Cardiac muscle cell (in vitro differentiated cells and primary cell): ENCODE measurements at places on chromosomes 7 and 10.
A peak's percentile ranks its signal among the peaks of the same experiment; 100 is the strongest.

- peak; percentile 64 for DNase-seq
Measured at GRCh38 chr10:131901181-131901829, 497 bp downstream of the PPP2R2D start.

GRCh38 chr10:108434559-108435252 lies 1270.2 kb upstream of the SORCS1 start:
- no peak for DNase-seq

DNA sequence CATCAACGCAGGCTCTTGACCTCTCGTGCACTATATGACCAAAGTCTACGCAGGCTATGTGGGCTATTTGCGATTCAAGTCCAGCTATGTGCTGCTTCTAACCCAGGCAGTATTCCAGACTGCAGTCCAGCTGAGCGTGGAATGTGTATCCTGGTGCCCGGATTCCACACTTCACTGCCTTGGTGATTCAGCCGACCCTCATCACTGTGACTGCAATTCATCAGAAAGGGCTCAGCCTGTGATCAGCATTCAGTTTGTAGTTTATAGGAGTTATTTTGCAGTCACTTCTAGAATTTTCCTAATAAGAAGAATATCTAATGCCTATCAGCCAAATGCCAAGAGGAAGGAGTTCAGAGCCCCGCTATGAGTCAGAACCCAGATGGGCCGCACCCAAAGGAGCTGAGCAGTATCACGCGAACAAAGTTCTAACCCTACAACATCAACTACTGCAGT lies 119.8 kb upstream of the LANCL2 start:
- peak; percentile 43 for DNase-seq

DNA sequence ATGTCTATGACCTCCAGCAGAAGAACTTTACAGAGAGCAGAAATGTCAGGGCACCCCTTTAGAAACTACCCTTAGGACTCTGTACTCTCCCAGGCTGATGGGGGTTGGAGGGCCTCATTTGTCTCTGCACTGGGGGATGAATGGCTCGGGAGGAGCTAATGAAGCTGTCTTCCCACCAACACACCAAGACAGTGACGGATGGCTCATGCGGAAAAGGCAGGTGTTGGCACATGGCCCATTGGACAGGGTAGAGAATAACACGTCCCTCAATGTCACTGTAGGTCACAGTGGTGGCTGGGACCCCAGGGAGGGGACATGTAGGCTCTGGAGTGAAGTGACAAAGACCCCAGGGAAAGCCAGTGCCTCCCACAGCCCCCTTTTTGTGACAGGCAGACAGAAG lies 64.0 kb upstream of the PCBD1 start:
- DNase-seq: no peak

DNA sequence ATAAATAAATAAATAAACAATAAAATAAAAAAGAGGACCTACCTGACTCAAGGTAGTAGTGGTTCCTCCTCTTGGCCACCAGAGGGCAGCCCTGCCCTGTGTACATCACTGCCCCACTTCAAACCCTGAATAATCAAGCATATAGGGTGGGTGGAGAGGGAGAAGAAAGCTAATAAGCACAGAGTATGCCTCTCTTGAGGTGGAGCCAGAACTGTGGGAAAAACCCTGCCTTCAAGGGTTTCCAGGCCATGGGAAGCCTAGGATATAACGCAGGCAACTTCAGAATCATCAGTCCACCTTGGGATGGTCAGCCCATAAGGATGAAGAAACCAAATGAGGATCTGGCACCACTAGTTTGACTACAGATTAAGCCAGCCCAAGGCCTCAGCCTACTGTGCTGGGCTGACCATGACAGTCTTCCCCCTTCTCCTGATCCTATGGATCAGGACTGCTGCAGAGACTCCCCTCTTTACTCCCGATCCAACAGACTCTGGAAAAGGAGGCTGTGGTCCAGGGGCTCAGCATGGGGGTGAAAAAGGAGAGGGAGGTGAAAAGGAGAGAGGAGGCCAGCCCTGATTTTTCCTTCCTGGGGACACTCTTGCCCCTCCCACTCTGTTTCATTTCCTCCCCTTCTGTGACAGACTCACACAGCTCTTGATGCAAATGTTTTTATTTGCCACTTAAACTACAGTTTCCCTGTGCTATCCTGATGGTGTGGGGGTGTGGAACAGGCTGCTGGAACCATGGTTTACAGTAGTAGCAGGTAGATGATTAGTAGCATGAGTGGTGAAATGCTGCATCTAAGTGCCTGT lies 10.1 kb downstream of the AVPI1 start:
- DNase-seq: peak; percentile 70

- DNase-seq: no peak
Measured at GRCh38 chr7:25907214-25907613, 244.8 kb upstream of the NFE2L3 start.

GRCh38 chr7:158588878-158589442 lies 1.3 kb upstream of the PTPRN2 start:
- DNase-seq: no peak

DNA sequence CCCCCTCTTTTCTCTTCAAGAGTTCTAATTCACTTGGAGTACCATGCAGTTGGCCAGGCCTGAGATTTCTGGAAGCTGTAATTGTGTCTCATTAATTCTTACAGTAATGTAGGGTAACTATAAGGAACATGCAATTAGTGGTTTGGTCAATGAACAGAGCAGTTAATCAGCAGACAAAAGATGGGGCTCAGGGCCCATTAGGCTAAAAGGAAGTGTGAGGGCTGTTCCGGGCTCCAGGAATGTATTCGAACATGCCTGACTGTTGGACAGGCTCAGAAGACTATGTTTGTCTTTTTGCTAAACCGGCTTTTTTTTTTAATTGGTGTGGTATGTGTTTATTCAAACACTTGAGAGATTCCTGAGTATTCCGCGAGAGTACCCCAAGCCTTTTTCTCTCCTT lies 42.5 kb upstream of the FZD8 start:
- no peak for DNase-seq

DNA sequence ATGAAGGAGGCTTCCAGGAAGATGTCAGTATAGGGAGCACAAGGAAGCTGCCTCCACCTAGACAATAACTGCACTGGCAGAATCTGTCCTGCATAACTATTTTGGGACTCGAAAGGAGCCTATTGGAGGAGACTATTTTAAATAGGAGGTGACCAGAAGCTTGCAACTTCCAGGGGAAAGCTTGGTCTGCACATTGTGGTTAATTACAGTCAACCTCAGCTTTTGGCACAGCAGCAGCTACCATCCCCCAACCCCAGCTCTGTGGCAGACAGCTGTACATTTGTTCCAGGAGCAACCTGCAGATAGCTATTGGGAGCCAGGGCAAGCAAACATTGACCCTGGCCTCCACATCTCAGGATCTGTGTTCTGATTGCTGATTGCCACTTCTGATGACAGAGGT lies 46.3 kb upstream of the NANOS1 start:
- no peak for DNase-seq

- no peak for DNase-seq
Measured at GRCh38 chr7:73382934-73383503, 50.6 kb upstream of the FZD9 start.

GRCh38 chr10:125238682-125239081 lies 78.3 kb upstream of the CTBP2 start:
- no peak for DNase-seq

GRCh38 chr10:6416892-6417512 lies 163.1 kb downstream of the PRKCQ start:
- peak; percentile 68 for DNase-seq

- no peak for DNase-seq
Measured at GRCh38 chr7:29369909-29370488, 175.4 kb downstream of the CHN2 start.

DNA sequence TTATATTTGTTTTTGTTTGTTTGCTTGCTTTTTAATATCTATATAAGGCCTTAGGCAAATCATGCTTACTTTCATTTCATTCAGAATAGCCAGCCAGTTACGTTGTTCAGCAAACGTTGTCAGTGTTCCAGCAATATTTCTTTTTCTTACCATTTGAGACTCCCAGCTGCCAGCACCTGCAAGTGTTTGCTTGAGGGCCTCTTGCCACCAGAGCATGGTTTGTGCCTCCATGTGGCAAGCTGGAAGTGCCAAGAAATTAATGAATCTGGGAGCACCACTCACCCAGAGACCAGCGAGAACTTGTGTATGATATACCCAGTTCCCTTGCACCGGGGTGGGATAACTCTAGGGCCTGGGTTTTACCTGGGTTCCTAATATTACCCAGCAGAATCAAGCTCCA lies 177.1 kb upstream of the CSTF2T start:
- no peak for DNase-seq

GRCh38 chr10:14326581-14326980 lies 4.1 kb downstream of the FRMD4A start:
- no peak for DNase-seq

GRCh38 chr7:3201937-3202710 lies 98.9 kb upstream of the SDK1 start:
- no peak for DNase-seq

GRCh38 chr10:79316671-79317431 lies 30.4 kb upstream of the PPIF start:
- DNase-seq: no peak

GRCh38 chr10:28668363-28669226 lies 8.7 kb upstream of the BAMBI start:
- peak; percentile 87 for DNase-seq

GRCh38 chr7:39386718-39387117 lies 179.5 kb upstream of the YAE1 start:
- DNase-seq: no peak

- DNase-seq: no peak
Measured at GRCh38 chr10:1461016-1461415, 276.3 kb downstream of the ADARB2 start.

- peak; percentile 71 for DNase-seq
Measured at GRCh38 chr10:101323495-101323894, 30.5 kb upstream of the BTRC start.

DNA sequence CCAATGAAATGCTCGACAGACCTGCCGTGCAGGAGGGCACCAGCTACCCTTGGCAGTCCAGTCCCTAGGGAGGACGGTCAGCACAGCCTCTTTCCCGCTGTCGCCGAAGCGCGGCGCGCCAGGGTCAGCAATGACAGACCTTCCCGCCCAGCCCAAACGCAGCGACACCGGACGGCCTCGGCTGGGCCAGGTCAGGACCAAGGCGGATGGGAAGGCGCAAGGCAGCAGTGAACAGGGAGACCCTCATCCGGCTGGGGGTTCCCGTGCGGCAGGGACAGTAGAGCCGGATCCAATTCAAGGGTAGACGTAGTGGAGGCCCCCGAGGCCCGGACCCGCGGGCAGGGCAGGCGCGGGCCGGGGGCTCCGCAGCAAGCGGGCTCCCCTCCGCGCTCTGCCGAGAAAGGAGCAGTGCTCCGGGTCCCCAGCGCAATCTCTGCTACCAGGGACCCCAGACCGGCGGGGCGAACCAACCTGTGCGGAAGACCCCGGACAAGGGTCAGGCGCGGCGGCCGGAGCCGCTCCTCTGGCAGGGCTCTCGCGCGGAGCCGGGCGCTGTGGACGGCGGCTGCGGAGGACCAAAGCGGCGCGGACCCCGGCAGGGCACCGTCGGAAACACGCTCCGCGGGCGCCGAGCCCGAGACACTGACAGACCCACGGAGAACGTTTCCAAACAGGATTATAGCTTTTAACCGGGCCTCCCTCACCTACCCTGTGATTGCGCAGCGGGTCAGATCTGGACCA lies at the start of gene SEC31B:
TSS of gene SEC31B (minus strand) at position 551 of the 741 bp plus-strand sequence. CDS start 2,909 bp downstream, outside the sequence.
- peak; percentile 77 for DNase-seq

DNA sequence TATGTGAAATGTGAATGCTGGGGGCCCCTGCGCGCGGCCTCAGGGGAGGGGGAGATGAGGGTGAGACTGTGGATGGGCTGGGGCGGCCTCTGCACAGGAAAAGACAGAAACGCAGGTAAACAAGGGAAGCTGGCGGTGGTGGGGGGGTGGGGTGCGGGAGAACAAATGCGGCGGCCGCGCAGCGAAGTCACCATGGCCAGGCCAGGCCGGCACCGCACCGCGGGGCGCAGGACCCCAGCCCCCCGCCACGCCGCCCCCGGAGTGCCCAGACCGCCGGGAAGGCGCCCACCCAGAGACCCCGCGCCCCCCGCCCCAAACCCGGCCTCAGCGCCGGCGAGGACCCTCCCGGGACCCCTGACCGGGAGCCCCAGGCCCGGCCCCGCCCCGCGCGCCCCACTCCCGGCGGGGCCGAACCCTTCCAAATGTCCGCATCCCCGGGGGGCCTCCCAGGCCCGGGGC lies 14.5 kb upstream of the DNAAF5 start:
- no peak for DNase-seq

DNA sequence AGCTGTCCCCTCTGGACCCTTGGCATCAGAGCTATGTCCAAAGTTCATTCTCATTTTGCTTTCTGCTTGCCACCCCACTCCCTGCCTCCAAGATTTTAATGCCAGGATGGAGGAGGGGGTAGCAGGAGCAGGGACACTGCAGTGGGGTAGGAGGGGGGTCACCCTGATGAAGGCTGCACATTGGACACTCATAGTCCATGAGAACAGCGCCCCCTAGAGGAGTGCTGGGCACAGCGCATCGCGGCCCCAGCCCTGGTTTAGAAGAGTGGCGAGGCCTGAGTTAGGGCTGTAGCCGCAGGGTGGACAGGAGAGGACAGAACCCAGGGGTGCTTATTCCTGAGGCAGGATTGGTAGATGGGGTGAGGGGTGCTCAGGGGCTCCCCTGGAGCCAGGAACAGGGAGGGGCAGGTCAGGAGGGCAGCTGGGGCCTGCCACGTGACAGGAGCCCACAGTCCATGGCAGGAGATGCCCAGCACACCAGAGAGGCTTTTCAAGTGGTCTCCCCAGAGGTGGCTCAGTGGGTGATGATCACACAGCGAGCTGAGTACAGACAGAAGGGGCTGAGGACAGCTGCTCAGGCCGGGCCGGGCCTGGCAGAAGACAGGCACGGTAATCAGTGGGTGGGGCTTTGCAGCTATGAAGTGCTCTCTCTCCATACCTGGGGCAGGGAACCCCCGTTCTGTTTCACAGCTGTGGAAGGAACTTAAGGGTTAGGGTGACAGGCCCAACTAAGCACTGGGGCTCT lies 71.4 kb downstream of the NEURL1 start:
- DNase-seq: peak; percentile 45

GRCh38 chr7:2247141-2247995 lies 5.3 kb downstream of the NUDT1 start:
- peak; percentile 51 for DNase-seq

- DNase-seq: no peak
Measured at GRCh38 chr10:67678335-67678974, 17.5 kb downstream of the CTNNA3 start.

- DNase-seq: no peak
Measured at GRCh38 chr7:80107278-80107677, 27.4 kb upstream of the GNAI1 start.

- no peak for DNase-seq
Measured at GRCh38 chr7:21651697-21652096, 108.9 kb downstream of the DNAH11 start.

- peak; percentile 94 for DNase-seq
Measured at GRCh38 chr7:99379043-99379577, 4.6 kb downstream of the ARPC1B start.

GRCh38 chr7:137996871-137997270 lies 5.0 kb downstream of the CREB3L2 start:
- no peak for DNase-seq

GRCh38 chr10:42754155-42755027 lies 28.2 kb upstream of the BMS1 start:
- peak; percentile 30 for DNase-seq

DNA sequence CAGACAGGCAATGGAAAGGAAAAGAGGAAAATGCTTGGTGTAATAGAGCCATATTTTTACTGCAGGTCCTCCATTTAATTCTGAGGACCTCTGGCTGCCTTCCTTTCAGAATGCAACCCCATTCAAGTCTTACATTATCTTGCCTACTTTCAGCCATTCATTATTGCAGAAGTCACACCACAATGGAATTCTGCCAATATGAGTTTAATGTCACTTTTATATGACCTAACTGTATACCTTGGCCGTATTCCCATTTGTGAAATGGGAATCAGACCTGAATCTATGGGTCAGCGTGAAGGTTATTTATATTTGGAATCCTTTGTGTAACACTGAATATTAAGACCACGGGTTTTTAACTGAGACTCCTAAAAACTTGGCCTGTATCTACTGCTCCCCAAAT lies 241.7 kb upstream of the AOAH start:
- DNase-seq: no peak
